Nucleus accumbens (tissue), 56 donors: ENCODE measurements at places on chromosomes 12 and 14.

- DNase-seq, result no peak
These were observed 12.9 kb downstream of the LRIG3 start for GRCh38 chr12:58907391-58907790.

DNA sequence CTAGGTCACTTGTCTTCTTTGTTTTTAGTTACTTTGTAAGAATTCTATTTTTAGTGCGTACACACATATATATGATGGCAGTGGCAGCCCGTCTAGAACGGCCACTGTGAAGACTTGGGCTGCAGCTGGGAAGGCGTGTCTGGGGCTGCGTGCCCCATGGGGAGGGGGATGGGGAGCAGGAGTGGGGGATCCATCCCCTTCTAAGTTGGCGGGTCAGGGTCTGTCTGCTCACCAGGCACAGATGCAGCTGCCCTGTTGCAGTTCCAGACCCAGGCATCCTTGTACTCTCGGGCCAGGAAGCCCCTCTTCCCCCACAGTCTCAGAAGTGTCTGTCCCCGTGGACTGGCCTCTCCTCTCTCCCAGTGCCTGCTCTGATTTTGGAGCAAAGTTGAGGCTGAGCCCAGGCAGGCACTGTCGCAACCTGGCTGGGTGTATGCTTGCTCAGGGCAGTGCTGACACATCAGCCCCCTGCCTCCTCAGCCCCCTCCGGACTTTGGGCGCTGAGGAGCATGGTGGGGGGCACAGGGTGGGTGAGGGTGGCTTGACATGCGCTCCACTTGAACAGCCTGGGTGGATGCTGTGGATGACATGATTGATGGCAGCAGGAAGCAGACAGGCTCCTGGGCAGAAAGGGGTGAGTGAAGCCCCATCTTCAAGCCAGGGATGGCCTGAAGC lies 271.2 kb upstream of the NAV3 start:
- DNase-seq, result no peak

DNA sequence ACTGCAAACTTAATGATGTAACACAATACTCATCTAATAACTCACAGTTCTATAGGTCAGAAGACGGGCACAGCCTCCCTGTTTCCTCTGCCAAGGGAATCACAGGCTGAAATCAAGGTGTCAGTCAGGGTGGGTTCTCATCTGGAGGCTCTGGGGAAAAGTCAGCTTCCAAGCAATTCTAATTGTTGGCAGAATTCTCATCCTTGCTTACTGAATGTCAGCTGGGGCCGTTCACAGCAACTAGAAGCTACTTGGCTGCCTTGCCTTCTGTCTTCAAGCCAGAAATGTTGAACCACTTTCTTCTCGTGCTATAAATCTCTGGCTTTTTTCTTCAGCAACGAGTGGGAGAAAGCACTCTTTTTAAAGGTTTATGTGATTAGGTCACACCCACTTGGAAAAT lies 80.1 kb upstream of the PDZRN4 start:
- peak; percentile 1 for DNase-seq

GRCh38 chr14:64683264-64683663 lies 21.0 kb upstream of the PLEKHG3 start:
- DNase-seq, result peak; percentile 73

DNA sequence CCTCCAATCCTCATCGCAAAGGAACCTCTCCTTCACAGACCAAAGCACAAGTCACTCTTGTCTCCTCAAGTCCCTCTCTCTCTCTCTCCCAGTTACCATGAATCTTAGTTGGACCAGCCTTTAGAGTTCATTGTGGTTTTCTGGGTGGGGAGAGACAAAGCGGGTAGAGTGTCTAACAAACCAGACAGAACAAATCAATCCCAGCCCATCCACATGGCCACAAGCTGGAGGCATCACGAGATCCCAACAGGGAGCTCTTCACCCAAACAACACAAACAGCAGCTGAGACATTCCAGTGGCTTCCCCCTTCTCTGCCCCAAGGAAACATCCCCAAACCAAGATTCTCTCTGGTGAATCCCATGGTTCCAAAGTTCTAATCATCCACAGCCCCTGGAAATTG lies 22.4 kb downstream of the ACTN1 start:
- DNase-seq, result no peak

- no peak for DNase-seq
These were observed 3.9 kb upstream of the BTG1 start for GRCh38 chr12:92149563-92149962.

GRCh38 chr12:31627456-31628054 lies 31.9 kb upstream of the ETFBKMT start:
- no peak for DNase-seq

- no peak for DNase-seq
These were observed 707.9 kb downstream of the AACS start for GRCh38 chr12:125773033-125773640.

GRCh38 chr12:105343836-105344235 lies 13.3 kb downstream of the C12orf75 start:
- no peak for DNase-seq

DNA sequence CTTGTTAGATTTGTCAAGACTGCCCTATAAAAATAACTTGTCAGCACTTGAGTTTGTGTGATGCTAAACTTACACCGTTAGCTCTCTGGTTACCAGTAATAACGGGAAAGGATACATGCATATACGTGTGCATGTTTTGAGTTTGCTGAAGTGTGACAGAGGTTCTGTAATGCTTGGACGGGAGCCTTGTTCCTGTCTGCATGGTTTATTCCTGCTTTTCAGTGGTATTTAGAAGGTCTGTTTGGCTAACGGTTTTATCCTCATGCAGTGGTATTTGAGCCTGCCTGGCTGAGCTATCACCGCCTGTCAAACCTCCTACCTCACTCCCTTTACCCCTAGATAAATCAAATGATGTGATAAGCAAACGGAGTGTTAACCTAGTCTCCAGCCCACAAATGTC lies 305.6 kb downstream of the GALC start:
- no peak for DNase-seq

GRCh38 chr12:76010732-76011458 lies 20.7 kb downstream of the PHLDA1 start:
- no peak for DNase-seq

DNA sequence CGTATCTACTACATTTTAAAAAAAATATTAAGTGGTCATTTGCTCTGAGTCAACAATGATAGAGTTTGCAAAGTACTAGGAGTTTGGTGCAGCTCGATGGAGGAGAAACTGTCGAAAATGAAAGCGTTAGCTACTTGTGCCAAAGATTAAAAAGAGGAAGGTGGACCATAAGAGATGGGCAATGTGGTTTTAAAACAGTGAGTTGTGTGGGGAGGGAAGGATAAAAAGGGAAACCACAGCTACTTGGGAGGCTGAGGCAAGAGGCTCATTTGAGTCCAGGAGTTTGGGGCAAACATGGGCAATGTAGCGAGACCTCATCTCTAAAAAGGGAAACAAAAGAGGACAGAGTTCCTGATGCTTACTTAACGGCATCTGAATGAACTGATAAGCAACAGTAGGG lies 18.2 kb upstream of the STRAP start:
- DNase-seq, result no peak

DNA sequence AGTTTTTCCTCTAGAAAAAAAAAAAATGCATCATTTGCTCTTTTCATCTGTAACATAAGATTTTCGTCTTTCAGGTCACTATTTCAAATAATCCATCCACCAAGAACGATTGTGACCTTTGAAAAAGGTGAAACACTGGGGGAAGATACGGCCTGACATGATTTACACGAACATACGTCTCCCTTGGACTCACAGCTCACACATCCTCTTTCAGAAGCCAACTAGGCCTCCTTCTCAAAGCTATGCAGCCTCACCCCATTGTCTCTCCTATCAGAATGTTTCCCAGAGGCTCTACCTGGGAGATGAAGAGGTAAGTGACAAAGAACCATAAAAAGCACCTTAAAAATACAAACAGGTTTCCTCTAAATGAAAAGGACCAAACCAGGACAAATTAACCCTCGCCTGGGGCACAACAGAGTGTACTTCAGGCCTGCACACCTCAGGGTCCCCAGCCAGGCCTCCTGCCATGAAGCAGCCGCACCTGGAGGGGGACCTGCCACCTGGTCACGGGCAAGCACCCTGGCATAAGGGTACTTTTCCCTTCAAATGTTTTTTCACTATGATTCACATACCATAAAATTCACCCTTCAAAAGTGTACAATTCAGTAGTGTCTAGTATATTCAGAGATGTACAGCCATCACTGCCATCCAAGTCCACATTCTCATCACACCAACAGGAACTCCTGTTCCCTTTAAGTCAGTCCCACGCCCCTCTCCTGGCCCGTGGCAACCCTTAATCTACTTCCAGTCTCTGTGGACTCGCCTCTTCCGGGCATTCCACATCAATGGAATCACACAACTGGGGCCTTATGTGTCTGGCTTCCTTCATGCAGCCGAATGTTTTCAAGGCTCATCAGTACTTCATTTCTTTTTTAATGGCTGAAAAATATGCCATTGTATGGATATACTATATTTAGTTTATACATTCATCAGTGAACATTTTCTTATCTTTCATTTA lies 5.4 kb downstream of the SLC15A4 start:
- no peak for DNase-seq

GRCh38 chr14:33250963-33251362 lies 312.3 kb downstream of the NPAS3 start:
- no peak for DNase-seq

DNA sequence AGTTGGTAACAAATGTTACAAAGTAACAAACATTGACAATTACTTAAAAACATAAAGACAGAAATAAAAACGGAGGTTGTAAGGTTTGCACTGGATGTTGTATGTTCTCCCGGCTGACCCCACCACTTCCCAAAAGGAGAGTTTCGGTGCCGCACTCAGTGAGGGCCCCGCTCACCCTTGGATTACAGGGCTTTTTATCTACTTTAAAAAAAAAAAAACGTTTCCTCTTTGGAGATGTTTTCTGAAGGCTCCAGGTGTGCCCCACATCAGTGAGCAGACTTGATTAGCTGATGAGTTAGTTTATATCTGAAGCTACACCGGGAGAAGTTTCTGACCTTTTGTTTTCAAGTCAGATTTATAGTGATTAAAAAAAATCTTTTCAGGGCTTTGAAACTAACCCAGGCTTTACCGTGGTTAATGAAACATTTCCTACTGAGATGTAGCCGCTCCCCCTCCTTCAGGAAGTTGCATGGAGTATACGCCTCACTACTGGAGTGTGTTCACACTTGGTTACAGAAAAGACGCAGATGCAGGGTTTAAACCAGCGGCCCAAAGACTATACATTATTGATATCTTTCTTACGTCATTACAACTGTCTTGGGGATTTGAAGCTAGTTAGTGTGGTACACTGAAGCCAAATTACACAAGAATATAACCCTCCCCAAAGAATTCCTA lies 38.0 kb upstream of the BCL7A start:
- no peak for DNase-seq

- DNase-seq, result no peak
These were observed 67.6 kb downstream of the GTF2A1 start for GRCh38 chr14:81153187-81153586.

GRCh38 chr14:88870777-88871176 lies 46.3 kb downstream of the TTC8 start:
- no peak for DNase-seq

DNA sequence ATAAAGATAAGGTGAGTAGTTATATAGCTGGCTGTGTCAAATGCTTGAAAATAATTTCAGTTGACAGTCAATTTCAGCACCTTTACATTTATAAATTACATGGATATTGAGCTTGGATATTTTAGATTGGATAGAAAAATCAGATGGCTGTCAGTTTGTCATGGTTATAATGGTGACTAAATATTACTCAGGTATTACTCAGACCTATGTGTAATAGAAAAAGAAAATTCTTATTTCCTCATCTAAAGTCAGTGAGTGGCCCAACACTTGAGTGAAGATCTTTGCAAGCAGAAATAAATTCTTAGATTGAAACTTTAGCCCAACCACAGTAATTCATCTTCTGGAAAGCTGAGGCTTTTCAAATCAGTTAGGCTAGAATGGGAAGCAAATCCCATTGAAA lies 354.4 kb downstream of the NAV3 start:
- no peak for DNase-seq

DNA sequence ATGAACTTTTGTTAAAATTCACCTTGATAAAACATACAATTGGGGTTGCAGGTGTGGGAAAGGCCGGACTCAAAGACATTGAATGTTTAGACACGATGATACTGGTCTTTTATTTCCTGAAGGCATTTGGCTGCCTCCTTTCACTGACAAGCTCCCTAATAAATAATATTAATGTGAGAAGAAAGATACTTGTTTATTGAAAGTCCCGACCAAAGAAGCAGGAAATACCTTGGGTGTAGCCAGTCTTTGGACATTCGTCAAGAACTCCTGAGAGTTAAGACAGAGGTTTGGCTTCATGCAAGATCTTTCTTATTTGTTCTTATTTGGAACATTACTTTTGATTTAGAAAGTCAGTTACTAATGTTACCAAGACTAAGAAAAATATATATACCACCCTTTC lies 1133.8 kb upstream of the SEL1L start:
- DNase-seq, result no peak

- DNase-seq, result no peak
These were observed 454.2 kb downstream of the AEBP2 start for GRCh38 chr12:19893514-19893913.

DNA sequence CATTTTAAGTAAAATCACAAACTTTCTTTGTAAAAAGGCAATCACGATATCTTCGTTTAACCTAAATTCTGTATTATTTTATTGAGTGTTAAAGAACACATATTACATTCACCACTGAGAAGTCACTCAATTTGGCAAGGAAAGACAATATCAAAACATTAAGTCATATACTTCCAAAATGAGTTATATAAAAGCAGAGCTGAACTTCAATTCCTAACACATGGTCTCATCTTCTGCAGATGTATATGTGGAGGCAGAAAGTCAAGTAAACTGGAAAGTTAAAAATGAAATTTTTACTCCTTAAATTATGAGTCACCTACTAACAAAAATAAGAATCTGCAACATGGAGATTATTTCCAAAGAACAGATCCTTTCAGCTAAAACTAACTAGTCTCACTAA lies 28.7 kb downstream of the BMAL2 start:
- DNase-seq, result no peak

DNA sequence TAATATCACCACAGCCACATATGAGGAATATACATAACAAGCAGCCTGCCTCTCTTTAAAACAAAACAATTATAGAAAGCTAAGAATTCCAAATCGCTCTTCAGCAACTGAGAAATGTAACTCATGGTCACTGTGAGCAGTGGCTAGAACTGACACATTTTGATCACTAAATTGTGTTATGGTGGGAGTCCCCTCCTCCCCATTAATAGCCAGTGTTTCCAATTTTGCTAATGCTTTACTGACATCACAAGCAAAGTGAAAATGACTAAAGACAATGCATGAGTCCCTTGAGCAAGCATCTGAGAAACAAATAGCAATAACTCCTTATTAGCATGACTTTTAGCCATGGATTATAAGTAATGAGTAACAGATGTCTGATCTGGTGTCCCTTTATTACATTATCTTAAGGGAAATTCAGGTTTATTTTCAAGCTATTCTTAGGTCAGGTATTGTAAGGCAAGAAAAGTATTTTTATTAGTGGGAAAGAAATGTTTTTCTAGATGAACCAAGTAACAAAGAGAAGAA lies 148.3 kb downstream of the KCNH5 start:
- no peak for DNase-seq

GRCh38 chr14:55731881-55732498 lies 152.0 kb downstream of the KTN1 start:
- DNase-seq, result no peak

DNA sequence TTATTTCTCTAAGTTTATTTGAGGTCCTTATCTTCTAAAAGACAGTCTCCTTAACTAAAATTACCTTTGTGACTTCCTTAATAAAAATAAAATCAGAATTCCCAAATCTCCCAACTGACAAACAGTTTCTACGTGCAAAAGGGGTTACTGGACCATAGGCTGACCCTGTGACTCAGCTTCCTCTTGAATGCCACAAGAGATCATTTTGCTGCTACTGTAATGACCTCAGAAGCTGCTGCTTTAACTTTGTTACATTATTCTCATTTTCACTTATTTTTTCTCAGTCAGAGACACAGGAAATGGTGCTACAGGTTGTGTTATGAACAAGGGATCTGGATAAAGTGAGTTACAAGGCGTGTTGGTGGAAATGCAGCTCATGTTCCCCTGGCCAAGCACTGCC lies 132.2 kb upstream of the TMTC2 start:
- no peak for DNase-seq
